ENCODE measurements at places on chromosomes 11 and 22.

GRCh38 chr11:47971501-47971900 lies 8.9 kb upstream of the PTPRJ start:
- DNase-seq, result no peak

GRCh38 chr11:57735619-57736298 lies 5.5 kb upstream of the SELENOH start:
- DNase-seq, result no peak

GRCh38 chr11:82930229-82930628 lies 28.7 kb downstream of the DDIAS start:
- no peak for DNase-seq

DNA sequence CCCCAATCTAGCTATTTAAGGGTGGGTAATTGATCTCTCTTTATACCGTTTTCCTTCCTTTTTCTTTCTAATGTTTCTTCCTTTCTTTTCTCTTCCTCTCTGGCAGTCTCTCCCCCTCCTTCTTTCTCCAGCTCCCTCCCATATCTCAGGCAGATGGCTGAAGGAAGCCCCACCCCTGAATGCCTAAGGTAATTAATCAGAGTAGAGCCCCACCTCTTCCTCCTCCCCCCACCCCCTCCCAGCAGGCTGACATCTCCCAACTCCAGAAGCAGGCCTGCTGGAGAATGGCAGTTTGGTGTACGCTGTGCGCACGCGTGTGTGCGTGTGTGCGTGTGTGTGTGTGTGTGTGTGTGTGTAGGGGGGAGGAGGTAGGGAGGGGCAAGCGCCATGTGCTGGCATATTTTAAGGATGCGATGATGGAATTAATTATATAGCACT lies 122.6 kb downstream of the APOL5 start:
- DNase-seq, result no peak

DNA sequence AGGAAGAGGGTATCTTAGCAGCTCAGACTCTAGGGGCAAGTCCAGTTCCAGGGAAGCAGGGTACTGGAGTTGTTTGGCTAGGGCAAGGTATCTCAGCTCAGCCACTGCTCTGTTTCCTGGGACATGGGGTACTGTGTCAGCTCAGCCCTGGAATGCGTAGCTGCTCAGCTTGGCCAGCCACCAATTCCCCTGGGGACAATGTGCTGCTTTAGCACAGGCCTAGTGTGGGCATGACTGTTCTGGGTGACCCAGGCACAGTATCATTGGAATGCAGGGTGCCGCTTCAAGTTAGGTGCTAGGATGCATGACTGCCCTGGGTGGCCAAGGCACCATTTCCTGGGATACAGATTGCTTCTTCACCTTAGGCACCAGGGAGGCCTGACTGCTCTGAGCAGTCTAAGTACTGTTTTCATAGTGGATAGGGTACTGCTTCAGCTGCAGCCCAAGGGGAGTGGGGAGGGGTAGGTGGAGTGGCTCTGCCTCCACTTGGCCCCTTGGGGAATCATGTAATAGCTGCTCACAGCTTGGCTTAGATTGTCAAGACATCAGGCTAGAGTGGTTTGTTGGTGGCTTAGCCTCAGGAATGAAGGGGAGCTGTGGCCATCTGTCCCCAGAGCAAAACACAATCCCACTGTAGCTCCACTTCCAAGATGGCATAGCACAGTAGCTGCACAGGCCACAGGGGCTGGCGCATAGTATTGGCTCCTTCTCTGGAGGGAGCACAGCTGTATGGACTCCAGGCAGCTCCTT lies 36.0 kb downstream of the MADD start:
- no peak for DNase-seq

GRCh38 chr11:129605815-129606214 lies 209.8 kb upstream of the TMEM45B start:
- DNase-seq, result no peak

DNA sequence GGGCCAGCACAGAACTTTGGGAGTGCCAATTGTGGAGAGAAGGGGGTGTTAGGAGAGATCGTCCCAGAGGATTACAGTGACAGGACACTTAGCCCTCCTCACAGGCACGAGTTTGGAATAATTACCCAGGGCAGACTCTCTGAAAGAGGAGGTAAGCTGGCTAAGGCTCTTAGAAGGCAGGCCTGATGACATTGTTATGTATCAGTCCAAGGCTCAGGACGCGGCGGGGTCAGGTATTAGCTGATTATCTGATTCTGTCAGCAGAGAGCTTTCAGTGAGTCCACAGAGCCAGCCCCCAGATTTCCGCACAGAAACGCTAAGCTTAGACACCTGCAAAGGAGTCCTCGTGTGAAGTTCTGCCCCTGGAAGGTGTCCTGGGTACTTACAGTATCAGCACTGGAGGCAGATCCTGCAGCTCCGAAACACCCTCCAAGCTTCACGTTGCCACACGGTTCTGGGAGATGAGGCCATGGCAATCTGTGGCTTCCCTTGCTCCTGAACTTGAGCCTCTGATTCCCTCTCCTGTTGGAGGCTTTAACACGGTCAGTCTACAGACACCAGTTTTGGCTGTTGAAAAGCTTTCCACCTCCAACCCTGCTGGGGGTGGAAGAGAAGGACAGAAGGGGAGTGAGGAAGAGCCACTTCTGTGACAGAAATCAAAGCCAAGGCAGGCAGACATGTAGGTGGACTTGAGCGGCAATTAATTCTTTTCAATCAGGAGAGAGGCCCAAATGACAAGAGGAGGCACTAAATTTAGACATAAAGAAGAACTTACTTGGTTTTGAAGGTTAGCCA lies 123.6 kb upstream of the CADM1 start:
- DNase-seq, result no peak

DNA sequence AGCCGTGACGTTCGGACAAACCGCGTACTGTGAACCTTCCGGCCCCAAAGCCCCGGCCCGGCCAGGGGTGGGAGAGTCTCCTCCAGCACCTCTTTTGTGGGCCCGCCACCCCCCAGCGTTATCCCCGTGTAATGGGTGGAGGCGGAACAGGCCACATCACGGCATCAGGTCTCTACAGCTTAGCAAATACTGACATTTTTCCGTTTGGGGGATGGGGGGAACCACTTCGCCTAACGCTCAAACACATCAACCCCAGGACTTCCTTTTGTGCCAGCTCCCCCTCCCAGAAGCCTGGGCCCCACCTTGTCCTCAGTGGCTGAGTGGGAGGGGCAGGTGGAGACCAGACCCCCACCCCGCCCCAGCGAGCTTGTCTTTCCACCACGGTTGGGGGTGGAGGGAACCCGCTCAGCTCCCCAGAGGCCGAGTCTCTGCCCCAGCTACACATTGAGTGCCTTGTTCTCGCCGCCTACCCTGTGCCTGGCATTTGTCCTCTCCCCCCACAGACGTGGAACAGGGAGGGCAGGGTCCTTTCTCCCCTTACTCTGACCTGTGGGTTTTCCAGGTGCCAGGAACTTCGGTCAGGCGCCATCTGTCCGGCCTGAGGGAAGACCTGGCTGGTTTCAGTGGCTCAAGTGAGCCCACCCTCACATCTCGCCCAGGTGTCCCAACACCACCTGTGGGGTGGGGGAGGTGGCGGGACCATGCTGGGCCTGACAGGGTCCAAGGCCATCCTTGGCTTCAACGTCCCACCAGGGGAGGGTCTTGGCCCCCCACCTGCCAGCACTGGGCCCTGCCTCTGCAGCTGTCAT lies 29.6 kb downstream of the SBF1 start:
- peak; percentile 21 for DNase-seq

GRCh38 chr11:85941380-85941973 lies 86.3 kb downstream of the CCDC83 start:
- DNase-seq, result no peak

DNA sequence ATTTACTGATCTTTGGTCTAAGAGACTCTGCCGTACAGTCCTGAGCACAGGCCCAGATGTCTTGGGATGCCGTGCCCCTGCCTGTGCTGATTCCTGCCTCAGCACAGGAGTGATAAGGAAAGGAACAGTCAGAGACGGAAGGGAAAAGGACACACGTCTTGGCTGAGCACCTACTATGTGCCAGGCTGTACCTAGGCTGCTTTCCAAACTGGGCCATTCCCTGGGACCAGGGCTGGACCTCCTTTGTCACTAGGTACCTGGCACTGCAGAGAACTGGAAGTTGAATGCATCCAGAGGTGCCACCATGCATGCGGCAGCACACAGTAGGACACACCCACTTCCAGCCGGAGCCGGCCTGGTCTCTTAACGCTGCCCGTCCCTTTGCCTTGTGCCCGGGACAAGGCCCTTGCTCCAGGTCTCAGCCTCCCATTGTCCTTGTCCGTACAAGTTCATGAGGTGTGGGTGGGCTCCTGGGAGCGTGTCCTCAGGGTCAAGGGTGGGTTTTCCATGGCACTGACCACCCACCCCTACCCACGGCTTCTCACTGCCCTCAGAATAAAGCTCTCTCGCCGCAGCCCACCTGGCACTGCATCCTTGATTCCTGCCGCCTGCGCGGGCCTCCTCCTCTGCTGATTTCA lies 1.1 kb upstream of the SSTR3 start:
- no peak for DNase-seq

GRCh38 chr11:3947061-3947460 lies 91.6 kb downstream of the STIM1 start:
- DNase-seq, result peak; percentile 9
